Activated CD4-positive, alpha-beta T cell treated with anti-CD3 and anti-CD28 coated beads for 36 hours (primary cell): ENCODE measurements at places on chromosomes 4 and X.

- DNase-seq = no peak
Observed at GRCh38 chr4:154611833-154612232, 623 bp downstream of the FGG start.

GRCh38 chr4:13498469-13498868 lies 14.3 kb upstream of the RAB28 start:
- DNase-seq = no peak

DNA sequence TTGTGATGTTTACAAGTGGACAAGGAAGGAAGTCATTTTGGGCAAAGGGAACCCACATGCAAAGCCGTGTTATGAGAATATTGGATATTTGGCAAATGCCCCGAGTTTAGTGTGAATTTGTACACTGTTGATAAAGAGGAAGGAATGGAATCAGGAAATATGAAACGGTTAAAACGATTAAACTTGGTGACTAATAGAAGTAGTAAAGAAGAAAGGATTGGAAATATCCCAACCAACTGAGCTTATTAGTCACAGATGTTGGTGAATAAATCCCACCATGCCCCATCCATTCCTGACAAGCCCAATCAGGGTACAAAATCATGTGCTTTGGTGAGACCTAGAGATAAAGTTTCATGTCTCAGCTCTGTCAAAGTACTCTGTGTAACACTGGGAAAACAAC lies 22.0 kb downstream of the ARHGAP24 start:
- DNase-seq = no peak

DNA sequence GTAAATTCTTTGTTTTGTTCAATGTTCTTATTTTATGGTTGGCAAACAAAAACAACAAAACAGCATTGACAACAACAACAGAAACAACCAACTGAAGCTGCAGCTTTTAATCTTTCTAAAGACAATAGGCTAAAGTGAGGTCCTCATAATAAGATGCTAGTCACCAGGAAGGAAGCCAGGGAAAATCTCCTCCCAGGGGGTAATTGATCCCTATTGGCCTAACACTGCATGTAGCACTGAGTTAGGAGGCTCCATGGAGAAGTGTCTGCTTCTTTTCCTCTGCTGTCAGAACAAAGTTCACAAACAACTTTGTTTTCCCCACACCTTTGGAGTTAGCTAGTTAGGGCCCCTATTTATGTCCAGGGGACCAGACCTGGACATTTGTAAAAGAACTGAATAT lies 4.7 kb upstream of the LRAT start:
- no peak for DNase-seq

GRCh38 chr4:54172156-54172555 lies 56.9 kb upstream of the PDGFRA start:
- DNase-seq = no peak
